ENCODE measurements at places on chromosomes 3 and 15. TPM values are rescaled to one million over a fixed set of nuclear protein-coding genes. Genes with fewer than 3 reads are reported as not detected.

DNA sequence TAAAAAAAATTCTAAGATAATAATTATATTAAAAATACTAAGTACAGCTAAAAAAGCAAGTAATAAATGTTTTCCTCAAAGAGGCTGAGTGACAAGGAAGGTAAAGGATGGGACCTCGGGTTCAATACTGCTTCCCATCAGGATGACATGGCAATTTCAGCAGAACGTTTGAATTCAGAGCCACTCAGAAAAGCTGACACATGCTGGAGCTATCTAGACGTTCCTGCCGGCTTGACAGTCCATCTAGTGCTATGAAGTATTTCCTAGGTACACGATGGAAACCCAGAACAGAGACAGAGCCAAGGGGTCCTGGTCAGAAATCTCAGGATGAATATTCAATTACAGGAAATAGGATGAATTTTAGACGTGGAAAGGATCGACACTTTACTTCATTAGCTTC lies 361.8 kb downstream of the FGF12 start:
- no peak for DNase-seq

Gene FBXO45
- 11.7 TPM for total RNA-seq

DNA sequence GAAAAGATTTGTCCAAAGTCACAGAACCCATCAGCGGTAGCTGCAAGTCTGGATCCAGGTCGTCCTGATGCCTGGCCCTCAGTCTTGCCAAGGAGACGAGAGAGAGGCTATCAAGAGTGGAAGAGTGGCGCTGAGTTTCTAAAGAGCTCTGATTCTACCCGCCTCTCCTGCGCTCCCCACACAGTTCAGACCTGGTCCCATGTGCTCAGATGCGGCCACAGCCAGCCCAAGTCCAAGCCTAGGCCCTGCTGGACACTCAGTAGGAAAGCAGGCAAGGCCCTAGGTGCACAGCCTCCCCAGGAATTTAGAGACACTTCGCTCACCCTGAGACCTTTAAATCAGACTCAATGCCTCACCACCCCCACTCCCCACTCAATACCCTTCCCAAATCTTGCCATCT lies 32.4 kb downstream of the CCDC12 start:
- no peak for DNase-seq

DNA sequence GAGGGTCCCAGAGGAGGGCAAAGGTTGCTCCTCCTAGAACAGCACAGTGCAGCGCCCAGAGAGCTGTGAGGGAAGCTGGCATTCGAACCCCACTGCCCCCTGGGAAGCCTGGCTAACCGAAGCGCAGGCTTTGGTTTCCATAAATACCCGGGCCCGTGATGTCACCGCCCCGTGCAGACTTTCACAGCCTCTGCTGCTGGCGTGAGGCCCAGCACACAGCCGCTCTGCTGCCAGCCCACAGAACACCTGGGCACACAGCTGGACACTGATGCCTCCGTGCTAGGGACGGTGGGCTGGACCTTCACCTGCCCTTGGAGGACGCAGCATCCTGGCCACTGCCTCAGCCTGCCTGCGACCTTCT lies 1.0 kb downstream of the IQSEC1 start:
- DNase-seq: peak; percentile 2

GRCh38 chr3:57065588-57065987 lies 5.1 kb downstream of the SPATA12 start:
- DNase-seq: peak; percentile 19

DNA sequence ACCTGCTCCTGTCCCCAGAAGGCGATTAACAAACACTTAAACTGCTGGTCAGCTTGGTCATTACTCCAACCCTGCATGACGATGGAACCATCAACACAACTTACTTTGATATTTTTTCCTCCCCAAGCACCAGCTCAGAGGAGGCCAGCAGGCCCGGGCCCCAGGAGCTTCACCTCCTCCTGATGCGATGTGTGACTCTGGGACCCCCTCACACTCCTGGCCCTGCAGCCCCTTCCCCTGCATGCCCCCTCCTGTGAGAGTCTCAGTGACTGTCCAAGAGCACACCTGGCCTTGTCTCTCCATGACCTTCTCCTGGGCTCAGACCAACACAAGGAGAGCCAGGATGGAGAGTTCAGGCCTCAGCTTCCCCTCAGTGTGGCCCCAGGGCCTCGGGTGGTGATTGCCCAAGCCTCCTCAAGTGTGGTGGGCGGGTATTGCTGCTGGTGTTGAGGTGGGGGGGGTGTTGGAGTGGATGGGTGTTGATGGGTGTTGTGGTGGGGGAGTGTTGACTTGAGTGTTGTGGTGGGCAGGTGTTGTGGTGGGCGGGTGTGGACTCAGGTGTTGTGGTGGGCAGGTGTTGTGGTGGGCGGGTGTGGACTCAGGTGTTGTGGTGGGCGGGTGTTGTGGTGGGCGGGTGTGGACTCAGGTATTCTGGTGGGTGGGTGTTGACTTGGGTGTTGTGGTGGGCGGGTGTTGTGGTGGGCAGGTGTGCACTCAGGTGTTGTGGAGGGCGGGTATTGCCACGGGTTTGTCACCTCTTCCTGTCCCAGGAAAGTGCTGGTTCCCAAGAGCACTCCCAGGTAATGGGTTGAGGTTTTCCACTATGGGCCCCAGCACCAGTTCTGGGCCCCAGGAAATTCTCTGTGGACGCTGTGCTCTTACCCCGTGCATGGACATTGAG lies 68.1 kb downstream of the TFRC start:
- DNase-seq: no peak

DNA sequence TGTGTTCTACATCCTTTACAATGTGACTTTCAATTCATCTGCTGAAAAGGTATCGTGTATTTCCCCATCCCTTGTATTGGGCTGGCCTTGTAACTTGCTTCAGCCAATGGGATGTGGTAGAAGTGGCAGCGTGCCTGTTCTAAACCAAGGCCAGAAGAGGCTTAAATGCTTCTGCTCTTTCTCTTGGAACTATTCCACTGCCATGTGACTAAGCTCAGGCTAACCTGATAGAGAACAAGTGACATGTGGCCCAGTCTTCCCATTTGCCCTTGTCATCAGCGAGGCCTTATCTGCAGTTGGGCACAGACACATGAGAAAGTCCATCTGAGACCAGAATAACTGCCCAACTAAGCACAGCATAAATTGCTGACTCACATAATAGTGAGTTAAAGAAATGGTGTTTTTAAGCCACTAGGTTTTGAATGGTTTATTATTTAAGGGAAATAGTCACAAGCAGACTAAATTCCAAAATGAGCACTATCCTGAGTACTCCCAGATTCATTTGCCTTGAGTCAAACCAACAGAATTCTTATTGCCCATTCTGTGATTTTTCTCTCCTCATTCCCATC lies 230.2 kb downstream of the CPNE4 start:
- no peak for DNase-seq

DNA sequence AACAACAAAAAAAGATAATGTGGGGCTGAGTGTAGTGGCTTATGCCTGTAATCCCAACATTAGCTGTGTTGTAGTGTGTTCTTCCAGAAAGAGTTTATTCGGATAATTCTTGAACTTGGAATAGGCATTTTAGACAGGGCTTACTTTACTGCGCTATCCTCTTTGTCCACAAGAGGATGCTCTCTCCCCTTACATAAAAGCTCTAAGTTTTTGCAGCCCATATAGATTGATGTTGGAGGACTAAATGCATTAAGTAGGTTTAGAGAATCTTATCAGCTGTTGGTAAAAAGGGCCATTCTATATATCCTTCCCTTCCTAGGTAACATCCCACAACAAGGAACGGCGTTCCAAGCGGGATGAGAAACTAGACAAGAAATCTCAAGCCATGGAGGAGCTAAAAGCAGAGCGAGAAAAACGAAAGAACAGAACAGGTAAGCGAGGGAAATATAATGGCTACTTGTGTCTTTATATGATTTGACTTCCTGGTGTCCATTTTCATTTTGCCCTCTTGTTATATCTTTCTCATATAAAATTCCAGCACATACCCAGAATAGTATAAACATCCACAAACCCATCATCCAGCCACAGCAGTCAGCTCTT lies 27.8 kb upstream of the ITPKA start:
- peak; percentile 74 for DNase-seq

Gene CCR8
- not detected for total RNA-seq

Gene GHSR
- total RNA-seq: not detected

DNA sequence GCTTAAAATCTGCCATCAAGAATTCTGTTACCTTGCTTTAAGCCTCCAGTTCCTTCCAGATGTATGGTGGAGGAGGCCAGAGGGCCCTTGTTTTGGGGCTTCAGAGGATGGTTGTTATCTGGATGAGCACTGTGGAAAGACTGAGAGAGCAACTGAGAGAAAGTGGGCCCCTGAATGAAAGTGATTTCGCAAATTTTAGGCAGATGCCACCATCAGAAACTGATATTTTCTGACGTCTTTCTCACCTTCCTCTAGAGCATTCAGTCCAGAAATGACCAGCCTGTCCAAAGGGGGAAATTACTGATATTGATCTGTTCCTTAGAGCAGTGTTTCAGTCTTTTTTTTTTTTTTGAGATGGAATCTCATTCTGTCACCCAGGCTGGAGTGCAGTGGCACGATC lies 13.4 kb downstream of the B3GNT5 start:
- DNase-seq: no peak

GRCh38 chr15:33788906-33789540 lies 179.3 kb upstream of the CHRM5 start:
- peak; percentile 36 for DNase-seq

DNA sequence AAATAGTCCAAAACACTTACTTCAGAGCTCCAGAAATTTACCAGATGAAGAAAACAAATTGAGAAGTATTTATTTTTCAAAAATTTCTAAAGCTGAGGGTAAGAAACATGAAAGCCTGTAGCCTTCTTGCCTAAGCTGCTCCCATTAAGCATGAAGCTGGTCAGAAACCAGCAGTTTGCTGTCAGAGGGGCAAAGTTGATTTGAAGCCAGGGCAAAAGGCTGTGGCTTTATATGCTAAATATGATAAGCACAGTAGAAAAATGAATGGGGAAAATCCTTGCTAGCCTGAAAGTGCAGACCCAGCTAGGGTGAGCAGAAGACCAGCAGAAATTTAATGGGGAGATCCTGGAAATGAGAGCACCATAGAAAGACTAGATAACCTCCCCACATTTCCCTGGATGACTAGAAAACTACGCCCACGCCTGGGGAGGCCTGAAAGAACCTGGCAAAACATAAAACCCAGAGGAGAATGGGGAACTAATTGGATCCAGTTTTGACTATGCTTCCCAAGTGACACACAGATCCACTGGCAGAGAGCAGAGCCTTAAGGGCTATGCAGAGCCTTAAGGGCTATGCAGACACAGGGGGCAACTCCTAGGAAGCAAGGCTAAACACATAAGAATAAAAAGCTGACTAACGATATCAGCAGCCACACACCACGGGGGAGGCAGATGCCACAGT lies 43.0 kb upstream of the HEG1 start:
- DNase-seq: no peak

Gene CASR
- not detected for total RNA-seq

GRCh38 chr15:39756806-39757522 lies 25.7 kb downstream of the FSIP1 start:
- DNase-seq: peak; percentile 83

- no peak for DNase-seq
These were observed 18.1 kb upstream of the SLC27A2 start for GRCh38 chr15:50163719-50164410.

GRCh38 chr3:149983628-149984027 lies 12.9 kb upstream of the PFN2 start:
- DNase-seq: no peak

- DNase-seq: peak; percentile 82
These were observed 14.4 kb downstream of the ATP13A3 start for GRCh38 chr3:194472290-194472920.

GRCh38 chr3:172074586-172074985 lies 35.2 kb downstream of the FNDC3B start:
- DNase-seq: no peak

DNA sequence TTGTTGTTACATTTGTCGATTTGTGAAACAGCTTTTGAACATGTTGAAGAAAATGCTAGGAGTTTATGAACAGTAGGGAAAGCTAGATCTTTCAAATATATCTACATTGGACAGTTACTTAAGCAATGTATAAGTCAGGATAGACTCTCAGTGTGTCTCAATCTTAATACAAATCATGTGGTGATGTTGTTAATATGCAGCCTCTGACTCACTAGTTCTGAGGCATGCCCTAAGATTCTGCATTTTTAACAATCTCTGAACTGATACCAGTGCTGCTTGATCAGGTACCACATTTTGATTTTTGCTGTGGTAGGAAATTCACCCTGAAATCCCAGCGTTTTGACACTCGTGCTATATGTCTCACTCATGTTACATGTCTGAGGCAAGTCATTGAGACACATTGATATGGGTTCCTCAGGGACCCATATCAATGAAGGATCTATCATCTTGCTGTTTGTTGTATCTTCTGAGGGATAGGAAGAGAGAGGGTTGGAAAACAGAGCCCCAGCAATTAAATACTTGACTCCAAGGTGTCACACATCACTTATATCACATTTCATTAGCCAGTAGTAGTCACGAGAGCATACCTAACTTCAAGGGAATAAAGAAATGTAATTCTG lies 597.9 kb downstream of the TAFA4 start:
- no peak for DNase-seq

DNA sequence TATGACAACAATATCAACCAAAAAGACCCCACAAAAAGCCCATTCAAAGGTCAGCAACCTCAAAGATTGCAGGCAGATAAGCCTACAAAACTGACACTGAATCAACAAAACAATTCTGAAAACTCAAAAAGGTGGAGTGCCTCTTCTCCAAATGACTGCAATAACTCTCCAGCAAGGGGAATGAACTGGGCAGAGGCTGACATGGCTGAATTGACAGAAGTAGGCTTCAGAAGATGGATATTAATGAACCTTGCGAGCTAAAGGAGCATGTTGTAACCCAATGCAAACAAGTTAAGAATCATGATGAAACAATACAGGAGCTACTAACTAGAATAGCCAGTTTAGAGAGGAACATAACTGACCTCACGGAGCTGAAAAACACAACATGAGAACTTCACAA lies 20.4 kb upstream of the SLC25A38 start:
- no peak for DNase-seq

DNA sequence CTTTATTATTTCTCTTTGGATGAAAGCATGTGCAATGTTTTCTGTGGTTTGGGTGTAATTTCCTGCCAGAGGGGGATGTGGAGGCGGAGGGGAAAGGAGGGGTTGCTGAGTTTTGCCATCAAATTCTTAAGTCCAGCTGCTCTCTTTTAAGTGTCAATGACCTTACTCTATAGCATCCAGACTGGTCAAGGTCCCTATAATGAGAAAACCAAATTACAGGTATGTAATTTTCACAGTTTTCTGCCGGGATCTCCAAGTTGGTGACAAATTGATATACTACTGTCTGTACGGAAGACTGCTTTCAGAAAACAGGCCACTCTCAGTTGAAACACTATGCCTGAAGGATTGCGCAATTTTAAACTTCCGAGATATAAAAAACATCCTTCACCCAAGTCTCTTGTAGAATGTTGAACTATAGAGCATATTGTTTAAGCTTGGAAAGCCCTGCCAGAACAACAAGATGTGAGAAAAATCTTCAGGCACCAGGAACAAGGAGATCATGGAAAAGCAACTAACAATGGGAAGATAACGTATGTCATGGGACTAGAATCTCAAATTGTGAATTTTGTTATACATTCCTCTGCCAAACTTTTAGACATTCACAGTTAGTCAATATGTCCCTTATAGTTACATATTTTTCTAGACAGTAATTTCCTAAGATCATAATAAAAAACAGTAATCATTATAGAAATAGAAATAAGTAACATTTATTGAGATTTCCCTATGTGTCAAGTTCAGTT lies 300.7 kb upstream of the SATB1 start:
- DNase-seq: no peak
